NCI-H226 (cell line): ENCODE measurements at places on chromosomes 4 and X.

DNA sequence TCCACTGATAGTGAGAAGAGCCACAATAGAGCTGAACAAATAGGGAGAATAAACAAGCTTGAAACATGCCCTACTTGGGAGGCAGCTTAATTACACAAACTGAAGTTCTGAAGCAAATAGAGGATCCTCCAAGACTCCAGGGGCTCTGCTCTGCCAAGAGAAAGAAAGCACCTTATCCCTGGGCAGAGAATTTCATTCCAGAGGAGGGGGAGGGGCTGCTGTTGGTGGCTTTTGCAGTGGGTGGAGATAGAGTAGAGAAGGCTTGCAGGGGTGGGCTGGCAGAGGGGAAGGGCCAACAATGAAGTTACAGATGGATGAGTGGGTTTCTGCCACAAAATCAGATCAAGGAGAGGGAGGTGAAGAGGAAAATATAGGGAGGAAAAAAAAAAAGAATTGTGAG lies 1.0 kb upstream of the LPAR4 start:
- DNase-seq = no peak

GRCh38 chrX:39576041-39576872 lies 521.5 kb downstream of the BCOR start:
- DNase-seq = no peak

DNA sequence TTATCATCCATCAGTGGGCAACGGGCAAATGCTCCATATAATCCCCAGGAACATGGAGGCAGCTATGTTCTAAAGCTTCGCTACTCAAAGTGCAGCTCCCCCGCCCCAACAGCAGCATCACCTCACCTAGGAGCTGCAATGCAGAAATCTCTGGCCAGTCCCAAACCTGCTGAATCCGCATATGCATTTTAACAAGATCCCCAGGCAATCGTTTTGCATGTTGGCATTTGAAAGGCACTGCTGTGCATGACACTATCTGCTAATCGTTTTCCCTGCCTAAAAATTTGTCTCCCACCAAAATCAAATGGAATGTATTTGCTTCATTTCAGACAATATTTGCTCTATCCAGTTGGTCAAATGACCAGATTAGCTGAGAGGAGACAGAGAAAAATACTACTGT lies 15.2 kb downstream of the ADGRG2 start:
- no peak for DNase-seq

DNA sequence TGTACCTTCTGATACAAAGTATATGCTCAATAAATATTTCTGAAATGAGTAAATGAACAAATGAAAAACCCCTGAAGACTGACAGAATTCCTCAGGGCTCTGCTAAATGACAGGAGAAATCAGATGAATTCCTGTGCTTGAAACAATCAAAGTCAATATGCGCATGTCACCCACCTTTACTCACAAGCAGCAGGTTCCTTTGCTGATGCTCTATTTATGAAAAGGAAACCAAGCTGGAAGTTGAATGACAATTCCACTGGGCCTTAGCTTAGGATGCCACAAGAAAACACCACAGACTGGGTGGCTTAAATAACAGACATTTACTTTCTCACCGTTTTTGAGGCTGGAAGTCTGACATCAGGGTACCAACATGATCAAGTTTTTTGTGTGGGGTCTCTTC lies 477.5 kb upstream of the TEX13C start:
- no peak for DNase-seq

DNA sequence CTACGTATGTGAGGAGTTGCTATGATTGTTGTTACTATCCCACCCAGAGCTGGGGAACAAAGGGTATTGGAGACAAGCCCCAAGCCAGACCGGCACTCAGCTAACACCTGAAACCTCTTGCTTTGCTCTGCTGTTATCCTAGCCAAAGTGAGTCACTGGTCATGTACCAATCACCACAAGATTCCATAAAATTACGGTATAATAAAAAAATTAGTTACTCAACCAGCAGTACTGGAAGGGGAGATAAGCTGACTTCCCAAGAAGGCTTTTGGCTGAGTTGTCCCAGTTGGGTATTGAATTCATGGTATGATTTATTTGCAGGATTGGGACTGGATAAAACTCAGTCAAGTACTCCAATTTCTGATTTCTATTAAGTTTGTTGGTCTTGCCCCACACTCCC lies 5.3 kb downstream of the EDA2R start:
- DNase-seq = peak; percentile 85

DNA sequence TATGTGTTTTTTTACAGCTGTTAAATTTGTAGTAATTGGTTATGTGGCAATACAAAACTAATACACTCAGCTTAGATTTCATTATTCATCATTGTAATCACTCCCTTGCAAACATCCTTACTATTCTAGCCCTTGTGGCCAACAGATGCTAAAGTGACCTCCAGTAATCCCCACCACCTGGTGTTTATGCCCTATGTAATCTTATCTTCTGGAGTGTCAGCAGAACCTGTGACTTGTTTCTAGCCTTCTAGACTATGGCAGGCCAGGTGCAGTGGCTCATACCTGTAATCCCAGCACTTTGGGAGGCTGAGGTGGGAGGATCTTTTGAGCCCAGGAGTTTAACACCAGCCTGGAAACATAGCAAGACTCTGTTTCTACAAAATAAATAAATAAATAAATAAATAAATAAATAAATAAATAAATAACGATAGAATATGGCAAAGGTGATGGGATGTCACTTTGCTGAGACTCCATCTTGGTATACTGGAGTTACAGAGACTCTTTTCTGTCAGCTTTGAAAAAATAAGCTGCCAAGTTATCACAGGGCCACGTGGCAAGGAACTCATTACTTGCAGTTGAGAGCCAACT lies 12.3 kb upstream of the TSR2 start:
- no peak for DNase-seq

GRCh38 chr4:48234575-48234974 lies 35.1 kb downstream of the TEC start:
- no peak for DNase-seq

GRCh38 chr4:57219431-57219830 lies 109.2 kb upstream of the IGFBP7 start:
- no peak for DNase-seq

DNA sequence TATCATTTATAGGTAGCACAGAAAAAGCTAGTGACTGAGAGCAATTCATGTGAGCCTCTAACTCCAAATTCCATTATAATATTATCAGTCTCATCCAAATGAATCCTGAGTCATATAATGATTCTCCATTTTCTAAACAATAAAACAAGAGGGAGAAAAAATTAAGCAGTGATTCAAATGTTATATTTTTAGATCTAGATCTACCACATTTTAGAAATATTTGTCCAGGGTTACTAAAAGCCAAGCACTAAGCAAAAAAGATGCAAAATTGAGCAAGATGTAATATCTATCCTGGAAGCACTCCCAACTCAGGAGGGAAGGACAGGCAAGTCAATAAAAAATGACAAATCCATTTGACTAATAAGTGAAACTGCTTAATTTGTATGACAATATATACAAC lies 172.8 kb downstream of the FBXW7 start:
- no peak for DNase-seq

- DNase-seq = no peak
These were observed 80.7 kb upstream of the IGFBP7 start for GRCh38 chr4:57190601-57191481.

- no peak for DNase-seq
These were observed 694.6 kb upstream of the AGA start for GRCh38 chr4:178136736-178137345.

DNA sequence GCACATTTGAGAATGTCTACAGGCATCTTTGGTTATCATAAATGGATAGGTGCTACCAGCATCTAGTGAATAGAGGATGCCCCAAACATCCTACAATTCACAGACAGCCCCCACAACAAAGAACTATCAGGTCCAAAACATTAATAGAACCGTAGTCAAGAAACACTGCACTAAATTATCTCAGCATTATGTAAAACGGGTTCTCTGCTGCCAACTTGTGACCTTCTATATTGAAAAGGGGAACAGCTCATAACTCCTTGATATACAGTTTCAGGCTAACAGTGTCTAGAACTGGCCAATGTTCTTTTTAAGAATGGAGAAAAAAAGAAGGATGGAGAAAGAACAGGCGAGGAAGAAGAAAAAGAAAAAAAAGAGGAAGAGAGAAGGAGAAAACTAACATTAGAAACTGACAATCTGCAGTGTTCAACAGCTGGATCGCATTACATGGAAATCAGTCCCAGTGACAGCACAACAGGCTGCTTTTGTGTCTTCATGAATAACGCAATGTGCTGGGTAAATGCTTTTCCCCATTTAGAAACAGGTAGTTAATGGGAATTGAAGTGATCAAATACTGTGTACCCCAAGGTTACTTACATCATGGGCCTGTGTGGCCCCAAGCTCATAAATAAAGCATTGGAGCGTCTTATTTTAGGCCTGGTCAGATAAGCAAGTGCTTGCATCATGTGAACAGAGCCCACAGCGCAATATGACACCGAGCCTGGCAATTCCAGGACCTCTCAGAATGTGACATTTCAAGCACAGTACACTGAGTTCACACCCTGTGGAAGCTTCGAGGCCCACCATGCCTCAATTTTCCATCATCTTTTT lies 339.5 kb downstream of the DHX15 start:
- no peak for DNase-seq

DNA sequence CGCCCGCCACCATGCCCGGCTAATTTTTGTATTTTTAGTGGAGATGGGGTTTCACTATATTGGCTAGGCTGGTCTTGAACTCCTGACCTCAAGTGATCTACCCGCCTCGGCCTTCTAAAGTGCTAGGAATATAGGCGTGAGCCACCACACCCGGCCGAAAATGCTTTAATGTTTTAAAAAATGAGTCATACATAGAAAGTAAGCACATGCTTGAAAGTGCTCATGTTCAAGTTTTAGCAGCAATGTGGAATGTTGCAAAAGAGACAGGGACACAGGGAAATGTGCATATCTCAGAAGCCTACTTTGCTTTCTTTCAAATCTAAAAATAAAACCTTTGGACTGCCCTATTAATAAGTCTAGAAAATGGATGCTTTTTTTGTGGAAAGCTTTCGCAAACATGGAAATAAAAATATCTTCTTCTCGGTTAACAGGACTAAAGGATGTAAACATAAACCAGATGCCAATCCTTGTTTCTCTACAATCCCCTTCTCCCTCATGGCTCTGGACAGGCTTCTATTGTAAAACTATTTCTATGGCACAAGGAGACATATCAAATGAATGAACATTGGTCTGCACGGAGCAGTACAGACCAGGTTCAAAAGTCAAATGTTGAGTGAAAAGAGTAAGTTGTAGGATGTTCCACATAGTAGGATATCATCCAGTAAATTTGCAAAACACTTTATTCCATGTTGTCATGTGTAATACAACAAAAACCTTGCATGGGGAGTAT lies 15.0 kb downstream of the MECP2 start:
- peak; percentile 53 for DNase-seq

DNA sequence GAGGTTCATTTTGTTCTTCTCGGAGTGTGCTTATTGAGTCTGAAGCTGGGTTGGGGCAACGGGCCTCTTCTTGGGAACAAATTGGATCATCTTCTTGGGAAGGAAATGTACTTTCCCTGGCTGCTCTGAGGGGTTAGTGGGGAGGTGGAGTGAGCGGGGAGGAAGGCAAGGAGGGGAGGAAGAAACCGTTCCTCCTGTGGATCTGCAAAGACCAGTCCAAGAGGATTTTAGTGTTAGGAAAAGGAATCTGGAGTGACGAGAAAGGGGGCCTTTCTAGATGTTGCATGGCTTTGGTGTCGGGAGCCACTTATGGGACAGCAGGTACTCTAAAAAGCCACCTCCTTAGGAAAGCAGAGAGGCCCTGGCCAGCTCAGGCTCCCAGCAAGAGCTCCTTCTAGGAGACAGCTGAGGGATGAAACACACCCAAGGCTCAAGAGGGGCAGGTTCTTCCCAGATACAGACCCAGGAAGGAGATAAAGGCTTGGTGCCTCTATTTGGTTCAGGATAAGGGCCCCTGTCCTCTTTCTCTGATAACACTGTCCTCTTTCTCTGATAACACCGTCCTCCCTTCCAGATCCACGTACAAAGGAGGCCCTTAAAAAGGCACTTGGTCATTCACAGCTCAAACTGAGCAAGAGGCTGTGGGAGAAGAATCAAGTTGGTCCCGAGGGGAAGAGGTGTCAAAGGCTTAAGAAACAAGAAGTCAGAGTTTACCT lies 451 bp downstream of the SOD3 start:
- no peak for DNase-seq

GRCh38 chrX:6961286-6962005 lies 186.1 kb upstream of the STS start:
- DNase-seq = no peak

DNA sequence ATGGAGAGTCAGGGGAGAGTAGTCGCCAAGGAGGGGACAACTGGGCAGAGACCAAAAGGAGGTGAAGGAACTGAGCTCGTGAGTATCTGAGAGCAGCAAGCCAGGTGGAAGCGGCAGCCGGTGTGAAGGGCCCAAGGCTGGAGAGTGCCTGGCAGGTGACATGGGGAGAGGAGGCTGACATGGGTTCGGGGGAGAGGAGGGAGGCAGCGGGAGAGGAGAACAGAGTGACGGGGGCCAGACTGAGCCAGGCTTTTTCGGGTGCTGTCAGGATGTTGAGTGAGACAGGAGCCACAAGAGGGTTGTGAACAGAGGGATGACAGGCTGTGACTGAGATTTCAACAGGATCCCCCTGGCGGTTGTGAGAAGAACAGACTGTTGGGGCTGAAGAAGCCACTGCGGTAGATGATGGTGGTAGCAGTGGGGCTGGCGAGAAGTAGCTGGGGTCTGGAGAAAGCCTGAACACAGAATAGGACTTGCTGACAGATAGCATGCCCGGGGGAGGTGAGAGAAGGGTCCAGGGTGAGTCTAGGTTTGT lies 5.7 kb downstream of the ELK1 start:
- DNase-seq = no peak
